ENCODE measurements at places on chromosomes 7 and 10. TPM values are rescaled to one million over a fixed set of nuclear protein-coding genes. Genes with fewer than 3 reads are reported as not detected.

Gene SFRP4
- total RNA-seq: not detected

Gene ZNF37A
- 5.1 TPM for total RNA-seq

Gene INSYN2A
- not detected for total RNA-seq

Gene RBP3
- total RNA-seq: not detected

Gene DRGX
- total RNA-seq: not detected

Gene GIMAP1
- total RNA-seq: 24.5 TPM

Gene LHPP
- total RNA-seq: 4.1 TPM

Gene NANOS1
- total RNA-seq: 0.76 TPM

Gene HGF
- total RNA-seq: 0.25 TPM

Gene CALCR
- total RNA-seq: not detected

Gene PHYHIPL
- total RNA-seq: not detected

Gene CXCL12
- 0.77 TPM for total RNA-seq

Gene UBE2D4
- total RNA-seq: 3.9 TPM

GRCh38 chr10:15695852-15696251 lies 23.9 kb downstream of the ITGA8 start:
- DNase-seq: no peak

- DNase-seq: no peak
Measured at GRCh38 chr7:41738336-41738735, 35.4 kb upstream of the INHBA start.

DNA sequence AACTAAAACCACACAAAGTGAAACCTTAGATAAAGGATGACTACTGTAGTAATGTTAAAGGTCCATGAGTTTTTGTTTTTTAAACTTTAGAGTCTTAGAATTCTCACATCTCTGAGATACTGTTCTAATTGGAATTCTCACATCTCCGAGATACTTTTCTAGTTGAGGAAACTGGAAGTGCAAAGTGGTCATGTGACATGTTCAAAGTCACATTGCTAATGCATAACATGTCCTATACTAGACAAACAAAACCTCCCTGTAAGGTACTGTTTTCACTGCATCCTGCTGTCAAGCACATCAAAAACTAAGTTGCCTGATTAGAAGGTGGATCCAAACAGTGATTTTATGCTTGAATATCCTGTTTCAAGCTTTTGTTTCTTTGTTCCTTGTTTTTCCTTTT lies 13.9 kb downstream of the TAX1BP1 start:
- peak; percentile 2 for DNase-seq

DNA sequence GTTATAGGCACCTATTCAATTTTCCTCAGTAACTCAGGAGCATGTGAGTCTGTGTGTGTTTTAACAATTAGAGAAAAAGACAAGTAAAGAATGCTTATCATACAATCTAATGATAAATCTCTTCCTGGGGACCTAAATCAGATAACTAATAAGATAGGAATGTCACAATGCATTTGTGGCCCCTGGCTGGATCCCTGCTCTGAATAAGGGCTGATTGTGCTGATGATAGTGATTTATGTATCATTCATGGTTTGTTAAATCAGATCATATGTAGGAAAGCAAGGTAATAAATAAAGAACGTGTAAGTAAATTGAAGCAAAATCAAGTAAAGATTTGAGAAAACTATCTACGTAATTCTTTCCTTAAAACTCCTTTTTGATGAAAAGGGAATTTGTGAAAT lies 145.9 kb downstream of the C7orf25 start:
- DNase-seq: no peak

DNA sequence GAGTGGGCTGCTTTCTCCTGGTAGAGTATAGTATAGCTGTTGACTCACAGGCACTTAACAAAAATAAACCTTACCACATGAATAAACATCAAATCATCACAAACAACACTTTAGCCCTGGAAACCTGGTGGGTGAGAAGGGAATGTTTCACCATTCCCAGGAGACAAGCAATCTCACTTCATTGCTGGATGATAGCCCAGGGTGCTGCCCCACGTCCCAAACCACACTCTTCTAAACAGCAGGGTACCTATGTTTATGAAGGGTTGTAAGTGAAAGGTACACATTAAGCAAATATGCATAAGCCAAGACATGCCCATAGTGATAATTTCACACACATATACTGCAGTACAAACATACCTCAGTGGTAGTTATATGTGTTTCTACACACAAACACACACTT lies 276.2 kb downstream of the FGFR2 start:
- DNase-seq: no peak

GRCh38 chr7:154854836-154855235 lies 148.1 kb downstream of the PAXIP1 start:
- no peak for DNase-seq

DNA sequence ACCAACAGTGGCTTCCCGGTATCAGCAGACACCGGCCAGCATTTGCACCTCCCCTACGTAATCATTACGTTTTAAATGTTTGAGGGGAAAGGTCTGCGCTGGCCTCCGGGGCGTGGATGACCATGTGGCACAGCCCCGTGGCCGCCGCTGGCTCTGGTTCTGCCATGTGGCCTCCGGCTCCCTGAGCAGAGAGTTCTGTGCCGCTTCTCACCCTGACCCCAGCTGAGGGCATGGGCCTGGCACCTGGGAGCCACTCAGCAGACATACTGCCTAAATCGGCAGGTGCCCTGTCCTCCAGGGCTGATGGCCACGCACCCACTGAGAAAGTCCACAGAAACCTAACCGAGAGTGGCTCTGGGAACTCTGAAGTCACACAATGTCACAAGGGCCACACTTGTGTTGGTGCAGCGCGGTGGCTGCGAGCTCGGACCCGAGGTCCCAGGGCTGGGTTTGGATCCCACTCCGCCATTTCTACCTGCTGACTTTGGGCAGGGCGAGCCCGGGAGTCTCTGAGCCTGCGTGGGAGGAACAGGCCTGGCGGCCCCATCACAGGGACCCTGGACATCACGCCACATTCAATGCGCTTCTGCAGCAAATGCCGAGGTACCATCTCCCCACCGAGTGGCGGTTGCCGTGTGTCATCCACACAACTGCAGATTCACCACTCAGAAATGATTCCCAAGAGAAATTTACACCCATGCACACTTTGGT lies 25.3 kb downstream of the CFAP46 start:
- no peak for DNase-seq

DNA sequence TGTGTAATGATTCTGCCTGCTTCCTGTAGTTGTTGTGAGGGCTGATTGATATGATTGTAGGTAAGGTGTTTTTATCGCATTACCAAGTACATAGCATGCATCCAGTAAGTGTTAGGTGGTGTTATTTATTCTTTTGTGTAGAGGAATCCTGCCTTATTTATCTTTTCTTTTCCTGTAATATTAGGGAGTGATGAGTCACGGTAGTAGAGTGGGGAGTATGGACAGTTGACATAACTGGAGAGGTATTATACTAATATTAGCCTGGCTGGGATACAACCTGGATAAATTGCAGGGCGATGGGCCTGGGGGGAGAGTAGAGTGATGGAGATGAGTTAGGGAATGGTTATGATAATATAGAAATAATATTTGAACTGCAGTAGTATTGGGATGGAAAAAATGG lies 9.8 kb downstream of the SDK1 start:
- no peak for DNase-seq

DNA sequence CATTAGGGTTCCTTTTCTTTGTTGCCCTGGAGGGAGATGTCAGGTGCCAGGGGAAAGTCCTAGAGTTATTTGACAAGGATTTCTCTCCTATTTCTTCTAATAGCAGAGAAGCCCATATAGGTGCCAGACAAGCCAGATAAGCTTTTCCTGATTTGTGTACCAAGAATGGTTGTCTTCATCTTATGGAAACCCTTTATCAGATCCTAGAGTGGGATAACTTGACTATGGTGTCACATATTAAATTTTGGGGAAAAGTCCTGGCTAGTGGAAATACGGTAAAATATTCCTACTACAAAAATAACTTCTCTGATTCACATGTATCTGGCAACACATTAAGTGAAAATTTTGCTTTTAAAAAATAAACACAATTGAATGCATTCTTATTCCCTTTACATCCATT lies 1.2 kb downstream of the OR2A12 start:
- DNase-seq: no peak

DNA sequence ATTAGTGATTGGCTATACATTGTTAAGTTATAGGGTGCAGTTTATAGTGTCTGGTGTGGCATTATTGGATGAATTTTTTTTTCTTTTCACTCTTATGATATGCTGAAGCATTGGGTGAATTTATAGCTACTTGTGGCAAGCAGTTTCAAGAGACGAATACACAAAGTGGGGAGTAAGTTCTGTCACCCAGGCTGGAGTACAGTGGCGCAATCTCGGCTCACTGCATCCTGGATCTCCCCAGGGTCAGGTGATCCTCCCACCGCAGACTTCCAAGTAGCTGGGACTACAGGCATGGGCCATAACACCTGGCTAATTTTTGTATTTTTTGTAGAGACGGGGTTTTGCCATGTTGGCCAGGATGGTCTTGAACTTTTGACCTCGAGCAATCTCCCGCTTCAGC lies 6.3 kb upstream of the SIRT1 start:
- DNase-seq: no peak

- no peak for DNase-seq
Measured at GRCh38 chr7:107678110-107678753, 17.6 kb downstream of the SLC26A4 start.

DNA sequence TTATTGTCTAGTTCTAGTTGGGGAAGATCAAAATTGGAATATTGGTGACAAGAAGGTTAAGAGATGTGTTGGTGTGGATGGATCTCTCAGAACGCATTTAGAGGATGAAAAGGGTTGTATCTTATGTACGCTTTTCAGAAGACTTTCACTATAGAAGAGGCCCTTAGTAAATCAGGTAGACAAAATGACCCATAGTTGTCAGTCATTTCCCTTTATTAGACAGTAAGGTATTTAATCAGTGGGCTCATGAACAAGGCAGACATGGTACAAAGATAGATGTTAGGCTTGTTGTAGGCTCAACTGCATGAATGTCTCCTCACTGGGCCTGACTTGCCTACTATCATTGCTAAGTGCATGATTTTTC lies 359.2 kb downstream of the PHF14 start:
- no peak for DNase-seq

- DNase-seq: peak; percentile 15
Measured at GRCh38 chr7:21300692-21301091, 127.2 kb upstream of the SP4 start.

DNA sequence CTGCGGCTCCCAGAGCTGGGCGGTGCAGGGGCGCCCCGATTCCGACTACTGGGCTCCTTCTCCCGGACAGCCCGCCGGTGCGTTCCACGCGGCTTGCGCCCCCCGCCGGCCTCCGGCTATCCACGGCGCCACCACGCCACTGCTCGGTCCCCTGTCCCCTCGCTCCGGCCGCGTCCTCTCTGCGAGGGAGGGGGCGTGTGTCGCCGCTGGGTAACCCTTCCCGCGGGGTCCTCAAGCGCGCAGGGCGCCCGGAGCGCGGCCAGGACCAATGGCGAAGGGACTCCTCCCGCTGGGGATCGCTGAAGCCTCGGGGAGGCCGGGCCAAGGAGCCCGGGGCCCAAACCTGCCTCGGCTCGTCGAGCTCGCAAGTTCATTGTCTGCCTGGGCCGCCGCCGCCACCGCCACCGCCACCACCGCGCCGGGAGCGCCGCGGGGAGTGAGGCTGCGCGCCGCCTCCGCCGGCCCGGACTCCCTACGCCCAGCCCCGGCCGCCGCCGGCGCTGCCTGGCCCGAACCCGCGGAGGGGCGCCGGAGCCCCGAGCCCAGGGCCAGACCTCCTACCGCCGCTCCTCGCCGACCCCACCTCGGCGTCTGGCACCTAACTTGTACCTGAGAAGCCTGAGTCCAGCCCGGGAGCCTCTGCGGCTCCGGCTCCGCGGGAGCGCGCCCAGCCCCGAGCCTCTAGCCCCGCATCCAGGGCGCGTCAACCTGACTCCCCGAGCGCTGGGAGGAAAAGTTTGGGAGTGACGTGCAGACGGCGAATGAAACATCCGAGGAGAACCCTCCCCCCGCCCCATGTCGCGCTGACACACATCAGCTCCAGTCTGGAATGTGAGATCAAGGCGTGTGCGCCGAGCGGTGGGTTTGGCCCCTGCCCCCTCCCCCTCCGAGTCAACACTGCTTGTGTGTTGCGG lies at the start of gene CHST15:
TSS of gene CHST15 (minus strand) at position 739 of the 914 bp plus-strand sequence. CDS start 47,386 bp downstream, outside the sequence.
- DNase-seq: peak; percentile 78

DNA sequence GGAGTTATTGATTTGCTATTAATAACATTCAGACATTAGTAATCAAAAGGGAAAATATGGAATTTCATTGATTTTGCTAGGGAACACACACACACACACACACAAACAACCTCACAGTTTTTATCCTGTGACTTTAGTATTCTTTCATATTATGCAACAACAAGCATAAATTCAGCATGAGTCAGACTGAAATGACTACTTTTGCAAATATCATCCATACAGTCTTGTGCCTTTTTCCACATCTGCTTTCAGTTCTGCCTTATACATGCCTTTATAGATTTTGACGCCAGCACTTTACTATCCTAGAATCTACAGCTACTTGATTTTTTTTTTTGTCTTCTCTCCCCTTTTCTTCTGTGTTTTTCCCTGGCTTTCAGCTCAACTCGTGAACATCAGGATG lies 975.8 kb upstream of the LRRTM3 start:
- DNase-seq: no peak

DNA sequence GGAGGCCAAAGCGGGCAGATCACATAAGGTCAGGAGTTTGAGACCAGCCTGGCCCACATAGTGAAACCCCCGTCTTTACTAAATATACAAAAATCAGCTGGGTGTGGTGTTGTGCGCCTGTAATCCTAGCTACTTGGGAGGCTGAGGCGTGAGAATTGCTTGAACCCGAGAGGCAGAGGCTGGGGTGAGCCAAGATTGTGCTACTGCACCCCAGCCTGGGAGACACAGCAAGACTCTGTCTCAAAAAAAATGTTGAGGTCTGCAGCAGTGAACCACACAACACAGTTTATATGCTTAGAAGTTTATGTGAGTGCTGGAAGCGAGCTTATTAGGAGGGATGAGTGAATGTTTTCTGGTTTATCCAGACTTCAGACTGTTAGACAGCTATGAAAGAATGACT lies 10.4 kb downstream of the LHPP start:
- DNase-seq: no peak

GRCh38 chr10:29141761-29142160 lies 147.1 kb upstream of the LYZL1 start:
- DNase-seq: no peak

DNA sequence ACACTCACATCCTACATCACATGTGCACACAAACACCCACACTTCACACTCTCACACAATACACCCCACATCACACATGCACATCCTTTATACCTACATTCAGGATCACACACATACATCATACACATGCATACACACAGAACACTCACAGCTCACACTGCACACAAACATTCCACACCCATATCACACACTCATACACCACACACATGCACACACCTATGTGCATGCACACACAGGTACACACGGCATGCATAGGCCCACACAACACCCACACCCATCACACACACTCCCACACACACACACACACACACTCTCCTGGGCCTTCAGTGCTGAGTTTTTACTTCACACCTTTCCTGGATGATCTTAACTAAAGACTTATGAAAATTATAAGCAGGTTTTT lies 220.5 kb downstream of the DNAJB6 start:
- no peak for DNase-seq

DNA sequence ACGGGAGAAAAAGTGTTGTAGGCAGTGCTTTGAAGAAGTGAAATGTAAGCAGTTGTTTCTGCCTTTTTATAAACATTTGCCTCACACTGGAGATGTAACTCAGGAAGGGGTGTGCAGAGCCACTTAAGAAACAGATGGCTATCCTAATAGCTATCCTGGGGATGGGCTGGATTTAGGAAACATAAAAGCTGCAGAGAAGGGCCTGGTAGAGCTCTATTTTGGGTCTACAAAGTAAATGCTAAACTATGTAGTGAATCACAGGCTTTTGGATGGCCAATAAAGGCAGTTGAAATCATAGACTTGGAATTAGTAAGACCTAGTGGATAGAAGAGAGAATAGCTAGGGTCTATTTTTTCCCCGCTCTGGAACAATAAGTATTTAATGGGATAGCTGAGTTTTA lies 79.9 kb upstream of the AGR3 start:
- DNase-seq: no peak

- no peak for DNase-seq
Measured at GRCh38 chr10:11135709-11136108, 118.0 kb downstream of the CELF2 start.

All from dermis microvascular lymphatic vessel endothelial cell (primary cell).